Nucleus accumbens (tissue), 56 donors: ENCODE measurements at places on chromosomes 4 and X.

- no peak for DNase-seq
Measured at GRCh38 chr4:177487977-177488376, 45.7 kb upstream of the AGA start.

DNA sequence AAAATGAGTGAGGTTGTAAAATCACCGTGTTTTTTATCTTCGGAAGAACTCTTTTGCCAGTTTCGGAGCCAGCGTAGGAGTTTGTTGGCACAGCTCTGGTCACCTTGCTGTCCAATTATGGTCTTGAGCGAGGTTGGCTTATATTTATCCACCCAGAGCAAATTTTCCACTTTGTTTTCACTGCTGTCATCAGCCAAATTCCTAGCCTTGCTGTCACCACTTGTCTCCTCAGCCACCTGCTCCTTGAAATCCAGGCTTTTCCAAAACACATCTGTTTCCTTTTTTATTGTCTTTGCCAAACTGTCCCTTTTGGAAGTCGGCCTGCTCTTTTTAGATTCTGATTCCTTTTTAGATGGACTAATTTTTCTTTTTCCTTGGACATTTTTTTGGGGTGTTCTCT, 57.6 kb downstream of the RFC1 start:
- no peak for DNase-seq

DNA sequence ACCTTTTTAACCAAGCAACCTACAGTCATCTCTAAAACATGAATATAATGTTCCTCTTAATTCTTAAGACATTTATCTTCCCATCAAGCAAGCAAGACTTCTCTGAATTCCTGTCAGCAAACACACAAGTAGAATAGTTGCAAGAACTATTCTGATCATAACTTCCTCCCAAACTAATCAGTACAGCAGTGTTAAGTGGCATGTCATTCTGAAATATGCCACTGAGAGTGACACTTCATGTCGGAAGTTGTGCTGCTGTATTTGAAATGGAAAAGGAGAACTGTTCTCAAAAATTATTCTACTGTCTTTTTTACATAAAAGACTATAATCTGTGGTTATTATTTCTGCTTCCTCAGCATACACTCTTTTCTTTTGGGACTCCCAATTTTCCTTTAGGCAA, 546.6 kb downstream of the PCDH18 start:
- no peak for DNase-seq

- no peak for DNase-seq
Measured at GRCh38 chr4:137611998-137612700, 79.9 kb upstream of the PCDH18 start.

DNA sequence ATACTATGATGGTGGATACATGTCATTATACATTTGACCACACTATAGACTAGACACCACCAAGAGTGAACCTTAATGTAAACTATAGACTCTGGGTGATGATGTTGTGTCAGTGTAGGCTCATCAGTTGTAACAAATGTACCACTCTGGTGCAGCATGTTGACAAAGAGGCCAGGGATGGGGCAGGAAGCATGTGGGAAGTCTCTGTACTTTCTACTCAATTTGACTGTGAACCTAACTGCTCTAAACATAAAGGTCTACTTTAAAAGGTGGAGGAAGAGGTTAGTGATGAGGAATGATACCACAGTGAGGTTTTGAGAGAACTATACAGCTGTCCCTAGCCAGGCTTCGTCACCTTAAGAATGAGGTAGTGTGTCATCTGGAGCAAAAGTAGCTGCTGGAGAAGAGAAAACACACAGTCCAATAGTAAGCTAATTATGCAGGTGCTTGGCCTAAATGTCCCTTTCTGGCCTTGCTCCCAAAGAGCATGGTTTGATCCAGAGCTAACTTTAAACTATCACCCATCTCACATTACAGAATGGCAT, 38.4 kb downstream of the GRSF1 start:
- no peak for DNase-seq

DNA sequence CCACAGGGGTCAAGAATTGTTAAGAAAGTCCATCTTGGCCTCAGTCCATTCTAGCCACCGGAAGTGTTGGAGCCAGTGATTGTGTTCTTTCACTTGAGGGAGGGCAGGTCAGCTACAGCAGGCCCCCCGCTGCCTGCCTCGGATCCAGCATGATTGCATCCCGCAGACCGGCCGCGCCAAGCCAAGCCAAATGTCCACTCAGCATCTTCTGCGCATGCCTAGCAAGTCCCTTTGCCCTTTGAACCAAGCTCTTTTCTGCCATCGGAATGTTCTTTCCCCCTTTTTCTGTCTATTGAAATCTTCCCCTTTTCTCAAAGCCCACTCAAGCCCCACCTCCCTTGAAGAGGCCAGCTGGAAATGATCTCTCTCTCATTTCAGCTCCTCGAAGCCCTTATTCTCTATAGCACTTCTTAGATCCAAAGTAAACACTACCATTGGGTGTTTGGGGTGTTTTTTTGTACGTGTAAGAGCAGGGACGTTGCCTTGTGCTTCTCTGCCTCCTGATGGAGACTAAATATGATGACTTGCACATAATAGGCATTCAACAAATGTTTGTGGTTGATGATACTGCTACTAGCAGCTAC, 147.8 kb upstream of the BCOR start:
- no peak for DNase-seq

DNA sequence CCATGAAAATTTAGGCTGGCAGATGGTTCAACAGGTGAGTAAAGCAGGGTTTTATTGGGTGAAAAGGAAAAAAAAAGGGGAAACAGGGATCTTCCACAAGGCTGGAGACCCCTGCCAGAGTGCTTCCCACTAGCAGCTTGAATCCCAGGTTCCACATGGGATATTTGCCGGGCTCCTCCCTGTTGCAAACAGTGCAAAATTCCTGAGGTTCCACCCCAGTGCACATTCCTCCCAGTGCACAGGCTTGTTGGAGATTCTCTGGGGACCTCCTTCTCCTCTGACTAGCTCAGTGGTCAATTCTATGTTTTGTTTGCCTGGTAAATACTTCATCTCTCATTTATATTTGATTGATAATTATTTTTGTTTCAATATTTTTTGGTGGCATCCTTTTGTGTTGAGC, 66.4 kb upstream of the UGT2B15 start:
- no peak for DNase-seq

GRCh38 chr4:48268956-48269860, at the start of gene TEC:
Gene TEC (minus strand): TSS chr4:48269838. CDS start chr4:48228614, 41,224 bp downstream.
- DNase-seq, result no peak

DNA sequence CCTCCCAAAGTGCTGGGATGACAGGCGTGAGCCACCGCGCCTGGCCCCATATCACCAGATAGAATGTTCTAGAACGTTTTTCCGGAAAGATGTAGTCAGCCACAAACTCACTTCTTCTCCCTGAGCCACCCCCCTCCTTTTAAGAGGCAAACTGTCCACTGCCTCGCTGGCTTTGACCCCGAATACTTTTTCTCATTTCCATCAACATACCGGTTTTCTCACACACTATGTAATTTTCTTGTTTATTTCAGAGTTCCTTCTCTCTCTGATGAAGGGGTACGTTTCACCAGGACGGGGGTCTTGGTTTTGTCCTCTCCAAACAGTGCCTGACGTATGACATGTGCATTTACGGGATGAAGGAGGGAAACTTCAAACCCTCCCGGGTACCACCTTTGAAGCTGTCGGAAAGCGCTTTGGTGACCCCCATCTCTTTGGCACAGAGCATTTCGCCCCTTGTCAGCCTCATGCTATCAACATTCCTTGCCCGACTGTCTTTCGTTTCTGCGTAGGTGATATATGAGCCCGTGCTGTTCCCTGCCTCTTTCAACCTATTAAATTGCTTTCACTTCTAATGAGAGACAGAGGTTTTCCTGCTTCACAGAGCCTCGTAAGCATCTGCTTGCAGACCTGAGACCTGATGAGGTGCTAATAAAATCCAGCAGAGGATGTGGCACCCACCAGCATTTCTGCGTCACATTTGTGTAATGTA, 73.8 kb downstream of the CRLF2 start:
- DNase-seq, result no peak

GRCh38 chrX:103830848-103831247, 1.2 kb downstream of the RAB9B start:
- DNase-seq, result no peak

DNA sequence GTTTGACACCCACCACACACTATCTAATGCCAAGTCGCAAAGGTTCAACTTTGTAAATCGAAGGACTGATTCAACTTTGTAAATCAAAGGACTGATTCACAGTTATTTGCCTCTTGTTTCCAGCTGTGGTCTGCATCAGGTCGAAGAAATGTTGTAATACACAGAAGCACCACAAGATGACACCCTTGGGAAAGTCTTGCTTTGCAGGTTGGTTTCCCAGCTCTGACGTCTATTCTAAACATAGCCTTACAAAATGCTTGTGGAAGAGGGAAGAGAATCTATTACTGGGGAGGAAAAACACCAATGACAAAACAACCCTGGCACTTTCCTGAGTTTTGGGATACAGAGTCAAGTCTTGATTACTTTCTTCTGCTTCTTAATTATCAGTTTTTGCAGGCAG, 35.3 kb downstream of the SUPT20HL1 start:
- no peak for DNase-seq

GRCh38 chr4:751676-752075, 46.0 kb downstream of the PCGF3 start:
- peak; percentile 59 for DNase-seq
